Stomach (tissue), 19 donors: ENCODE measurements at places on chromosomes 13 and 19. TPM values are rescaled to one million over a fixed set of nuclear protein-coding genes. Genes with fewer than 3 reads are reported as not detected.

Gene SERTM1
- 0.37 TPM for total RNA-seq

Gene KCNN4
- total RNA-seq: 32.7 TPM

Gene ZNF541
- total RNA-seq: not detected

Gene NLRP5
- not detected for total RNA-seq

Gene DLL3
- not detected for total RNA-seq

Gene C19orf67
- not detected for total RNA-seq

Gene SACS
- 1.4 TPM for total RNA-seq

Gene CD320
- total RNA-seq: 13.0 TPM

Gene ZNF69
- 28.5 TPM for total RNA-seq

Gene PTPRH
- 72.3 TPM for total RNA-seq

Gene PLVAP
- total RNA-seq: 23.7 TPM

Gene CIC
- total RNA-seq: 39.1 TPM

Gene ZNF546
- total RNA-seq: 2.7 TPM

Gene APLP1
- total RNA-seq: 15.6 TPM

Gene FFAR3
- not detected for total RNA-seq

Gene SULT2B1
- total RNA-seq: not detected

Gene IGFLR1
- total RNA-seq: 36.8 TPM

Gene CYP4F8
- not detected for total RNA-seq

Gene NCLN
- total RNA-seq: 16.7 TPM
